ENCODE measurements at places on chromosomes 5 and 9. TPM values are rescaled to one million over a fixed set of nuclear protein-coding genes. Genes with fewer than 3 reads are reported as not detected.

The FGF18 gene
- 0.12 TPM for total RNA-seq

The BAAT gene
- total RNA-seq: not detected

The INSL4 gene
- not detected for total RNA-seq

The ECSCR gene
- total RNA-seq: 0.76 TPM

The TMC1 gene
- 0.27 TPM for total RNA-seq

The SLC25A2 gene
- total RNA-seq: 0.56 TPM

The KCNMB1 gene
- not detected for total RNA-seq

The PNPLA7 gene
- total RNA-seq: 3.5 TPM

The C5orf52 gene
- not detected for total RNA-seq

The ARL14EPL gene
- not detected for total RNA-seq

The OR1J4 gene
- total RNA-seq: not detected

The N4BP3 gene
- 2.1 TPM for total RNA-seq

The CER1 gene
- not detected for total RNA-seq

The EDIL3 gene
- not detected for total RNA-seq

The HTR4 gene
- not detected for total RNA-seq

The ANKDD1B gene
- 0.39 TPM for total RNA-seq

The STPG3 gene
- not detected for total RNA-seq

The SLCO6A1 gene
- not detected for total RNA-seq

The DOK3 gene
- 4.3 TPM for total RNA-seq
